Mammary epithelial cell (primary cell): ENCODE measurements at places on chromosomes 13 and 19.

GRCh38 chr13:76892488-76892887 lies 6.3 kb upstream of the KCTD12 start:
- DNase-seq: no peak

GRCh38 chr13:44576351-44577235 lies 463 bp upstream of the TSC22D1 start:
- no peak for DNase-seq

- DNase-seq: no peak
Observed at GRCh38 chr13:111852725-111853518, 214.0 kb upstream of the SOX1 start.

DNA sequence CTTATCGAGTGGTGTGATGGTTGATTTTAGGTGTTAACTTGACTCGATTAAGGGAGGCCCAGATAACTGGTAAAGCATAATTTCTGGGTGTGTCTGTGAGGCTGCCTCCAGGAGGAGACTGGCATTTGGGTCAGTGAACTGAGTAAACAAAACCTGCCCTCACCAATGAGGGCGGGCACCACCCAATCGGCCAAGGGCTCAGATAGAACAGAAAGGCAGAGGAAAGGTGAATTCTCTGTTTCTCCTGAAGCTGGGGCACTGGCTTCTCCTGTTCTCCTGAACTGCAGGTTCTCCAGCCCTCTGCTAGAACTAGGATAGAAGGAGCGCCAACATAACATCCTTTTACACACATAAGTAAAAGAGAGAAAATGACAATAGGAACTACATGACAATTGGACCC lies 35.1 kb downstream of the ESD start:
- DNase-seq: no peak

DNA sequence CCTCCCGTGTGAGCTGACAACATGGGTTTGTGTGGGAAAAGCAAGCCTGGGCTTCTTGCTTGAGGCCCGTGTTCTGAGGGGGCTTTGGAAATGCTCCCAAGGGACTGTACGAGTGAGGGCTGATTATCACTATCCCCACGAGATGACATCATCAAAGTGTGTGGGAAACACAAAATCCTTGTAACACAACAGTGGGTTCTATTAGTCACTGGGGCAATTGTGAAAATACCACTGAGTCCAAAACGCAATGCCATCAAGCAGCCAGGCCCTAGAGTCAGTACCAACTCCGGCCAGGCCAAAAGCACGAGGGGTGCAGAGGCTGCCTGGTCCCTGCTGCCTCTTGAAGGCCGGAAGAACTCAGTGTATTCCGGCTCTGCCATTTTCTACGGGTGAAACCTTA lies 29.6 kb downstream of the CAPS start:
- DNase-seq: no peak

DNA sequence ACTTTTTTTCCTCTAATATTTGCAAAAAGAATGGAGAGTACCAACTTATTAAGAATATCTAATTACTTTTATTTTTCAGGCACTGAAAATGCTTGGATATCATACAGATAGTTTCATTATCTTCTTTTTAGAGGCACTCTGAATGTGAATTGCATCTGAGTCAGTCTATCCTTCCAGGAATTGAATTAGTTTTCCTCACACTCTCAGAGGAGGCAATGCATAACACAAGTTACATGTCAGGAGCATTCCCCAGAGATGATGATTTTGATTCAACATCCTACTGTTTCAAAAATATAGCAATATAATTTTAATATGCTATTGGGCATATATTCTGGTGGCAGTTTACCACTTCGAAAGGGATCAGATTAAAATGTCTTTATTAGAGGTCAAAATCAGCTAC lies 1315.4 kb downstream of the PCDH9 start:
- DNase-seq: no peak

- no peak for DNase-seq
Observed at GRCh38 chr13:81293594-81294164, 952.8 kb upstream of the SPRY2 start.

DNA sequence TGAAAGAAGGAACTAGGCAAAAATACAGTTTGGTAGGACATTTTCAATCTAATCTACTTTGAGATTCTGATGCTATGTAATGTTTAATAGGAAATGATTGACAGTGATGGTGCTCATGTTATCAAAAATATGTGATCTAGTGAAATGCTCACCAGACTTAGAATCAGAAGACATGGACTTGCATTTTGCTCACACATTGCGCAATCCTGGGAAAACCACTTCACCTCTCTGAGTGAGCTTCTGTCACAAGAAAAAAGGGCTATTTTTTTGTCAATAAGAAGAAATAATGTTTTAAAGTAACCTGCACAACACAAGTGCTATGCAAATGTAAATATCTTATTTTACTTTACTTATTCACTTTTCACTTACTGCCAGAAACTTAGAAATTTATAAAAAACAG lies 380.9 kb upstream of the HTR2A start:
- peak; percentile 26 for DNase-seq
